ENCODE measurements at places on chromosomes 5 and 9. TPM values are rescaled to one million over a fixed set of nuclear protein-coding genes. Genes with fewer than 3 reads are reported as not detected.

Gene ABO
- total RNA-seq: not detected

Gene PIP5K1B
- 0.85 TPM for total RNA-seq

Gene PCDHGA4
- total RNA-seq: not detected

Gene PCDHB12
- not detected for total RNA-seq
